CD8-positive, alpha-beta T cell (primary cell): ENCODE measurements at places on chromosomes 16 and 17.

GRCh38 chr17:65598746-65599145 is 37.3 kb upstream of the AXIN2 start:
- DNase-seq: no peak

DNA sequence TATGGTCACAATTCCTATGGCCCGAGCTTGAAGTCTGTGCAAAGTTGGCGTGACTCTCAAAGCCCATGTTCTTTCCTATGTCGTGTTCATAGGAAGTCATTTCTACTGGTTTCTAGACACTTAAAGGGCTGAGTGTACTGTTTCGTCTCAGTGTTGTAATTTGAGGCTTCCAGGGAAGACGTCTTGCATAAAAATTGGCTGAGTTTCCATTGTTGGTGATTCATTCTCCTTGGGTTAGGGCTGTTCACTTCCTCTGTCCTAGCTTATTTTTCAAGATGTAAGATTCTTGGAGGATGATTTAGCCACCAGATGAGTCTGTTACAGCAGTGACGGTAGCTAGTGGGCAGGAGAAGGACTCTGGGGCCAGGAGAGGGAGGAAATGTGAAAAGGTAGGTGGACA is 43.1 kb downstream of the PIK3R5 start:
- DNase-seq: no peak

GRCh38 chr16:11715246-11715947 is 27.3 kb downstream of the TXNDC11 start:
- no peak for DNase-seq

GRCh38 chr16:1054660-1055556 is 17.6 kb upstream of the SSTR5 start:
- peak; percentile 29 for DNase-seq

DNA sequence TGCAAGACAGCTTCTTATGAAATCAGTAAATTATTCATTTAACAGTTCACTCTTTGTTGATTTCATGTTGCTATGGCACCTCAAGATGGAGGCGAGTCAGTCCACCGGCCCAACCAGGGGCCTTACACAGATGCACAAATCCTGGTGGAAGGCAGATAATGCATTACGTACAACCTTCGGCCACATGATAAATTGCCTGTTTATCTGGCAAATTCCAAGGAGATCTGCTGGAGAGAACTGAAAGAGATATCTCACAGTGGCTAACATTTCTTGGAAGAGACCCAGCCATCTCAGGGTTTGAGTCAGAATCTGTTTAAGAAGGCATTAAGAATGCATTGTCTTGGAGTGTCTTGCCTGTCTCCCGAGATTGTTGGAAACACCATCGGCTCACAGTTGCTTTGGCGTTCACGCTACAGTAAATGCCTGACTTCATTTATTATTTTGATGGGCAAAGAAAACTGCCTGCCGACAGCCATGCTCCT is 225.6 kb downstream of the MSI2 start:
- no peak for DNase-seq

DNA sequence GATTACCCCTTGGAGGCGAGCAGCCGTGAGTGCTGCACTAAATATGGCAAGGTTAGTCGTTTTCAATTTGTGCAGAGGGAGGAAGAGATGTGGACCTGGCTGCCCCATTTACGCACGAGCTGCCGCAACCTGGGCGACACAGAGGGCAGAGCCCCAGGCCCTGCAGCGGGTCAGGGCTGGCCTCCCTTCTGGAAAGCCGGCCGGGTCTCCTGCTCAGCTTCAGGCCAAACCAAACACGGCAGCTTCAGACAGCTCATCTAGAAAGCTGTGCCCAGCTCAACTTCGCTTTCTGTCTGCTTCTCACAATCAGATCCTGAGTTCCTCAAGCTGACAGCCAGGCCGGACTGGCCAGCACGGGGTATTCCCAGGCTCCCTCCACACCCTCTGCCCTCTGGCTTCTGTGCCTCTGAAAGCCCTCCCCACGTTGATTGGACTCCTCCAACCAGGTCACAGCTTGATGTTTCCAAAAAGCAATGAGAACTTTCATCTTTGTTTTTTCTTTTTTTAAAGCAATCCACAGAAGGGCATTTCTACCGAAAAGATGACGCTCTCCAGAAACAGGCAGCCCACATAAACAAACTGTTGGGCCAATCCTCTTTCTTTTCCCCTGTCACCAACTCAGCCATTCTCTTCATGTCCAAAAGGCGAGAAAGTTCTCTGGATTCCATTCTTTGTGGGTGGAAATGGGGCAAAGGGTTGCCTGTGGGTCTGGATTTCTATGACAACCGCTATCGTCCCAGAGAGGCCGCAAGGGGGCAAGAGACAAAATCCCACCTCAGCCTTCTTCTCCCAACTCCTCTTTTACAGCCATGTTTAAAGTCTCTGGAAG is 189.0 kb downstream of the ZFHX3 start:
- DNase-seq: no peak
